Sigmoid colon (tissue), 7 donors: ENCODE measurements at places on chromosomes 5 and 9.

DNA sequence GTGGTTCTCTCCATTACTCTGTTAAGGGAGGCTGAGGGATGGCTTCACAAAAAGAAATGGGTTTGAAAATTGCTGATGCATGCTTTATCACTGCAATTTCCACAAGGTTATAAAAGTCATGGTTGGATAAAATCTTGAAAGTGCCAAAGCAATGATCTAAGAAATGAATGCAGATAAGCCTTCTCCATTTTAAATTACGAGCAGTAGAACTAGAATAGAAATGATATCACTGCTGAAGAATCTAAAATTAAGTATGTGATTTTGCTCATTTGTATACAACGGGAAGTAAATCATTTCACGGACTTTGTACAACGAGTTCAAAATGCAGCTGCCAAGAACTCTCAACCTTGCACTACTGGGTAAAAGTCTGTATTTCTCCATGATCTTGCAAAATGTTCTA lies 299.0 kb downstream of the PRELID2 start:
- no peak overlapping the region for H3K4me3 ChIP-seq
- H3K27me3 ChIP-seq: no peaks in the 10 kb centered on the region
- H3K4me1 ChIP-seq: peaks cover 9% of the 10 kb centered on the region
- DNase-seq: no peak
- no peak overlapping the region for H3K27ac ChIP-seq

- DNase-seq: no peak
- no peak overlapping the region for H3K4me3 ChIP-seq
- no peaks in the 10 kb centered on the region for H3K27me3 ChIP-seq
- no peaks in the 10 kb centered on the region for H3K4me1 ChIP-seq
These were observed 344.0 kb downstream of the PRR16 start for GRCh38 chr5:120808135-120808534.

- H3K27ac ChIP-seq: no peak overlapping the region
- no peaks in the 10 kb centered on the region for H3K27me3 ChIP-seq
- H3K4me3 ChIP-seq: no peak overlapping the region
- no peaks in the 10 kb centered on the region for H3K4me1 ChIP-seq
- H3K36me3 ChIP-seq: no peaks in the 10 kb centered on the region
These were observed 30.4 kb downstream of the GNG10 start for GRCh38 chr9:111691672-111692329.

GRCh38 chr5:14184725-14185124 lies 41.6 kb downstream of the TRIO start:
- peaks cover 83% of the 10 kb centered on the region for H3K4me1 ChIP-seq
- H3K27ac ChIP-seq: peak overlapping the region; percentile 86
- H3K36me3 ChIP-seq: no peaks in the 10 kb centered on the region
- H3K27me3 ChIP-seq: no peaks in the 10 kb centered on the region
